ENCODE measurements at places on chromosomes 5 and 9.

DNA sequence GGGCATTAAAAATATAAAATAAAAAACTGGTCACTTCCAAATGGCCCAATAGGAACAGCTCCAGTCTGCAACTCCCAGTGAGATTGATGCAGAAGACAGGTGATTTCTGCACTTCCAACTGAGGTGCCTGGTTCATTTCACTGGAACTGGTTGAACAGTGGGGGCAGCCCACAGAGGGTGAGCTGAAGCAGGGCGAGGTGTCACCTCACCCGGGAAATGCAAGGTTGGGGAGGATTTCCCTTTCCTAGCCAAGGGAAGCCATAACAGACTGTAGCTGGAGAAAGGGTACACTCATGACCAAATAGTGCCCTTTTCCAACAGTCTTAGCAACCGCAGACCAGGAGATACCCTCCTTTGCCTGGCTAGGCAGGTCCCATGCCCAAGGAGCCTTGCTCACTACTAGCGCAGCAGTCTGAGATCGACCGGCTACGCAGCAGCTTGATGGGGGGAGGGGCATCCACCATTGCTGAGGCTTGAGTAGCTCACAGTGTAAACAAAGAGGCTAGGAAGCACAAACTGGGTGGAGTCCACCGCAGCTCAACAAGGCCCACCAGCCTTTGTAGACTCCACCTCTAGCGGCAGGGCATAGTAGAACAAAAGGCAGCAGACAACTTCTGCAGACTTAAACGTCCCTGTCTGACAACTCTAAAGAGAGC lies 12.7 kb downstream of the RLN1 start:
- DNase-seq, result peak; percentile 77

- no peak for DNase-seq
Measured at GRCh38 chr5:155838394-155838793, 488.6 kb upstream of the SGCD start.

DNA sequence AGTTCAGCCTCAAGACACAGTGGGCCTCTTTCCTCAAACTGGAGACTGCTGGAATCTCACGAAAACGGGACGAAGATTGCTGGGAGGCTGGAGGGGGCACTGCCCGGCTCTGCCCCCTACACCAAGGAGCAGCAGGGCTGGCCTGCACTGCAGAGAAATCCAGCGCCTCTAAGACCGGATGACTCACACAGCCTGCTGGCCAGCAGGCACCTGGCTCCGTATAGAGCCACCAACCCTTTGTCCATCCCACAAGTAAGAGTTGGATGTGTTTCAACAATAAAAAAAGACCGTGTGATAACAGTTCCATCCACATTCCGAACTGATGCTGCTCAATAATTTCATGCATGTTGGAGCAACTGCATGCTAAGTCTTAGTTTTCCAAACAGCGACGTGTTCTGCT lies 11.5 kb downstream of the CCDC127 start:
- no peak for DNase-seq

DNA sequence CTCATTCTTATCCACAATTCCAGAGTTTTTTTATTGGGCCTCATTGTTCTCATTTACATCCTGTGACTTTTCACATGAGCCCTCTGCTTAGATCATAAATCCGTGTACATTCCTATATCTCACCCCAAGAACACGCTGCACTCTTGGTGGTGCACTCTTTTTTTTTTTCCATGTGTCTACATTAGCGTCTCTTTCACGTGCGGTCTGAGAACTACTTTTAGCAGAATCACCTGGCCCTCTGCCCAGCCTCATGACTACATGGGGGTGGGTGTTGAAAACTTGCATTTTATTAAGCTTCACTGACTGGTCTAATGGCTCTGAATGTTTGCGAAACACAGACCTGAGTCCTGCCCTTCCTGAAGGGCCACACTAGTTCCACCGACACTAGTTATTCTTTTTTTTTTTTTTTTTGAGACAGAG lies 18.6 kb downstream of the C9orf57 start:
- peak; percentile 92 for DNase-seq

DNA sequence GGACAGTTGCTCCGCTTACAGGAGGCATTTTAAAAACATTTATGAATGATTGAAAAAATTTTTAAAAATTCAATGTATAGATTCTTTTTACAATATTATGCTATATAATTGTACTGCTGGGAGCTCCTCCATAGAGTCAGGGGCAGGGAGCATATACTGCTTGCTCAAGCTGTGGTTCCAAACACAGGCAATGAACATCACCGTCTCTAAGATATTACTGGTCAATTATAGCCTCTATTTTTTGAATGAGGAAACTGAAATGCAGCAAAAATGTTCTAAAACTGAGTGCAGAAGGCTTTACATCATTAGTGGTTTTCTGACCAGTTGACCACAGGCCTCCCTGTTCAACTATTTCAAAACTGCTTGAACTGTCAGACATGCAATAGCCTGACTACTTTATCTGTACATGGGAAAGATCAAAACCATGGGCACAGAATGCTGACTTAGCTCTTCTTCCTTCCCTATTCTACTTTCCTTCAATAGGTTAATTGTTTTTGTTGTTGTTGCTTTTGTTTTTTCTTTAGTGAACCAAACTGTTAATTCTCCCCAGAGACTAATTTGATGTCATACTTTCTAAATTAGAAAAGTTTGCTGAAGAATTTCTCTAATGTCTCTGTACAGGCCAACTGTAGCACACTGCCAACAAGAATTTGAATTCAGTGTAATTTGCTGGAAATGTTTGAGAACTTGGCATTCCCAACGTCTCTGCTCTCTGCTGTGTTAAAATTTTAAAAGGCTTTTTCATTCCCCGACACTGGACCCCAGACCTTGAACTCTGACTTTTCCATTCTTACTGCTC lies 107.6 kb upstream of the MPDZ start:
- no peak for DNase-seq

DNA sequence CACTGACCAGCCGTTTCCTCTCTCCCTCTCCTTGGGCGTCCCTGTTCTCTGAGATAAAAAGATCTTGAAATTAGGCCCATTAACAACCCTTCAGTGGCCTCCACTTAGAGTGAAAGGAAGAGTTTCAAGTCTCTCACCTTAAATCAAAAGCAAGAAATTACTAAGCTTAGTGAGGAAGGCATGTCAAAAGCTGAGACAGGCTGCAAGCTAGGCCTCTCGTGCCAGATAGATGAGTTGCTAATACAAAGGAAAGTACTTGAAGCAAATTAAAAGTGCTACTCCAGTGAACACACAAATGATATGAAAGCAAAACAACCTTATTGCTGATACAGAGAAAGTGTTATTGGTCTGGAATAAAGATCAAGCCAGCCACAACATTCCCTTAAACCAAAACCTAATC lies 331.3 kb upstream of the SEMA6A start:
- DNase-seq, result no peak

DNA sequence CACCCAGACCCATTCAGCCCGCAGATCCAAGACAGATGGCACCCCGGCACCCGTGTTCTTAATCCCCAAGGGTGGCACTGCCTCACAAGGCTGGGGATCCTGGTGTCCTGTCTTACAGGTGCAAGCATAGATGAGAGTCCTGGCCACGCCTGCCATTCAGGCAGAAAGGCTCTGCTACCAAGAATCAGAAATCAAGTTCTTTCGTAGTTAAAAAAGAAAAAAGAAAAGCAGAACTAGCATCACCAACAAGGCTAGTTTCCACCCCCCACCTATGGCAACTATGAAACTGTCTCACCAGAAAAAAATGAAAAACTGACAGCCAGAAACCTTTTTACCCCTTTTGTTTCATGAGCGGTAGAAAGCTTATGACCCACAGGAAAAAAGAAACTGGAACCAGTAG lies 170.4 kb downstream of the SYK start:
- no peak for DNase-seq

DNA sequence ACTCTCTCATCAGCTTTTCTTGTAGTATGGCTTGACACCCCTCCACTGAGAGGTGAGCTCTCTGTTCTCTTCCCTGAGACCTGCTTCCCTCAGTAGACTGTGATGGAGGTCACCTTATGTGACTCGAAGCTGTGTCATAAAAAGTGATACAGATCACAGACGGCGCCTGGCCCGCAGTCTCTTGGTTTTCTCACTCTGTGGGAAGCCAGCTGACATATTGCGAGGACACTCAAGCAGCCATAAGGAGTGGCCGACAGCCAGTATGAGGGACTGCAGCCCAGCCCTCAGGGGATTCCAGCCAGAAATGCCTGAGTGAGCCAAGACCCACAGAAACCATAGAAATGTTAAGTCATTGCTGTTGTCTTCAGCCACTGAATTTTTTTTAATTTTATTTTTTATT lies 38.0 kb downstream of the GADD45G start:
- DNase-seq, result no peak

DNA sequence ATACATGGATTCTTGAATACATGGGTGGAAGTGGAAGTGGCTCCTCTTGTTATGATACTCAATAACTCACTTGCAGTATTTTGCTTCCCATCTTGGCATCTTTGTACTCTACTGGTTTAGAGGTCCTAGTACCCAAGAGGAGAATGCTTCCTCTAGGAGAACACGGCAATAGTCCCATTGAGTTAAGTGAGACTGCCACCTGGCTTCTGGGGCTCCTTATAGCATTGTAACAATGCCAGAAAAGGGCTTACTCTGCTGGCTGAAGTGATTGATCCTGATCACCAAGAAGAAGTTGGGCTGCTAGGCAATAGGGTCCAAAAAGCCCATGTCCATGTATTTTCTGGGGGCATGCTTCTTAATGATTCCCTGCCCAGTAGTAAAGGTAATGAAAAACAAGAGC lies 627.6 kb upstream of the SGCD start:
- no peak for DNase-seq

DNA sequence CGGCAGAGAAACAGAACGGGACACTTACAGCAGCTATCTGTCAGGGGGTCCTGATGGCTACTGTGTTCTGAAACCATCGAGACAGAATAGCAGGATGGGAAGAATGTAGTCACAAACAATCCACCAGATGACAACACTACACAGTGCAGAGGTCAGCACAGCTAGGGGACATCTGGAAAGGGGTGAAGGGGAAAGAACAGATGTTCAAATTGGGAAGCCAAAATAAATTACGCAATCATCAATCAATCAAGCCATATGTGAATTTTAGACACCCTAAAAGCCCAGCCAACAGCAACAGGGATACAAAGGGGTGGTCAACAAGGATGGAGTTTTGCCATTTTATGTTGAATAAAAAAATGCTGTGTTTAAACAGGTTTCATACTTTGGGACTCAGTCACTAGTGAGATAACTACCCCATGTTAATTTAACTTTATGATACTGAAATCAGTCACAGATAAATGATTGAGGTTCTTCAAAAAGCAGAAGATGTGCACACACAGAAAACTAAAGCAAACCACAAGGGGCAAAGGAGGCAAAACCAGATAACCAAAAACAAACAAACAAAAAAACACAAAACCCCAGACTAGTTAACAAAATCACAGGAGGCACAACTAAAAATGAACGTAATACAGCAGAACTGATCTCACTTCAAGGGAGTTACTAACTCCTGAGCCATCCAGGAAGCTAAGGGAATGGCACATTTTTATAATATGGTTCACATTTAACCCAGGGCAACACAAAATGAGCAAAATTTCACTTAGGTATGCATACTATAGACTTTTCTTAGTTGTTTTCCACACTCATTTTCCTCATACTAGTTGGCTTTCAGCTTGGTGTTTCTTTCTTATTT lies 65.9 kb downstream of the HABP4 start:
- no peak for DNase-seq
